ENCODE measurements at places on chromosomes 12 and 14.
A peak's percentile ranks its signal among the peaks of the same experiment; 100 is the strongest.

- peak; percentile 75 for DNase-seq
Observed at GRCh38 chr12:100154474-100155247, 12.0 kb upstream of the BLTP3B start.

DNA sequence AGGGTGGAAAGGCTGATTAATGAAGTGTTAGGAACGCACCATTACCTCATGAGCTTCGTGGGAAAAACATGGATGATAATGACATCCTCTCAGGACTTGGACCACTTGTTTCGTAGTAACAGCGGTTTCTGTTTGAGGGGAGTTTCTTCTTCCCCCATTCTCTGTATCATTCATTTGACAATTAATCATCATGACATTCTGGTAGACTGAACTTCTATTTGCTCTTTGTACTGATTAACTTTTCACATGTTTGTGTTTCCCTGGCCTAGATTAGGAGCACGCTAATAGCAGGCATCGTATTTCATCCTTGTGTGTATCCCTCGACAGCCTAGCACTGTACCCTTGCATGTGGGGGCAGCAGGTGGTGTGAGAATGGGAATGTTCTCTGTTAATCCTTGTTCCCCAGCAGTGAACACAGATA is 8.0 kb downstream of the LRRC74A start:
- DNase-seq = no peak

- no peak for DNase-seq
Observed at GRCh38 chr12:109613649-109614455, 40.3 kb downstream of the MVK start.

DNA sequence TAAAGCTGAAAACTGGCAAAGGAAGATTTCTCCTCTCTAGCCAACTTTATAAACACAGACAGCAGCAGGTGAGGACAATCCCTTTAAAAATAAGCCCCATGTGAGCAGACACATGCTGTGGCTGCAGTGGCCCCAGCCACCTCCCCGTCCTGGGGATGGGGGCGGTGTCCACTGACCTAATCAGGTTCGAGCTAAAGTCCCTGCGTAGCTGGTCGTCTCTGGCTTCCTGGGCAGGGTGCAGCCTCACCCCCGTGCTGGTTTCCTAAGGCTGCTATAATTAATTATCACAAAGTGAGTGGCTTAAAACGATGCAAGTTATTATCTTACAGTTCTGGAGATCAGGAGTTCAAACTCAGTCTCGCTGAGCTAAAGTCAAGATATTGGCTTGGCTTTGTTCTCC is 1.0 kb downstream of the BDKRB1 start:
- no peak for DNase-seq

- DNase-seq = no peak
Observed at GRCh38 chr12:14390870-14391530, 25.5 kb downstream of the ATF7IP start.

DNA sequence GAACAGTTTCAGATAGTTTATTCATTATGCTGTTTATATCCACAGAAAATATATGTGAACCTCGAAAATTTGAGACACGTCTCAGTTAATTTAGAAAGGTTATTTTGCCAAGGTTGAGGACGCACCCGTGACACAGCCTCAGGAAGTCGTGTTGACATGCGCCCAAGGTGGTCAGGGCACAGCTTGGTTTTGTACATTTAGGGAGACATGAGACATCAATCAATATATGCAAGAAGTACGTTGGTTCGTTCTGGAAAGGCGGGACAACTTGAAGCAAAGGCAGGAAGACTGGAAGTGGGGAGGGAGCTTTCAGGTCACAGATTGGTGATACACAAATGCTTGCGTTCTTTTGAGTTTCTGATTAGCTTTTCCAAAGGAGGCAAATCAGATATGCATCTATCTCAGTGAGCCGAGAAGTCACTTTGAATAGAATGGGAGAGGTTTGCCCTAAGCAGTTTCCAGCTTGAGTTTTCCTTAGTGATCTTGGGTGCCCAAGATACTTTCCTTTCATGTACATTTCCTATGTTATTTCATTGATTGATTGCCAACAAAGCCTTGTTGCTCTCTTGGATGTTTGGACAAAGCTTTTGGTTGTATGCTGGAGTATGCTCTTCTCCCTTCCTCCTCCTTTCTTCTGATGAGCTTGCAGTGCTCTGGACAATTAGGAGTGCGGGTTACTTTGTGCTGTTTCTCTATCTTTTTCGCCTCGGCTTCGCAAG is 3.2 kb downstream of the SNAPC1 start:
- no peak for DNase-seq

DNA sequence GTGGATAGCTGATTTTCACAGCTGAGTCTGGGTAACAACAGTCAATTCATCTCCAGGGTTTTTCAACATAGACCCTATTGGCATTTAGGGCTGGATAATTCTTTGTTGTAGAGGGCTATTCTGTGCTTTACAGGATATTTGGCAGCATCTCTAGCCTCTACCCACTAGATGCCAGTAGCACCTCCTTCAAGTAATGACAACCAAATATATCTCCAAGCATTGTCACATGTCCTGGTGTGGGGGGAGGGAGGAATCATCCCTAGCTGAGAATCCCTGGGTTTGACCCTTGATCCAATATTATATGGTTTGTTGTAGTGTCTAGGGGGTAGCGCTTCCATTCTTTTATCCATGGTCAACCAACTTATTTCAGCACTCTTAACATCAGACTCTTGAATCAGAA is 157.2 kb downstream of the ANO4 start:
- DNase-seq = no peak

DNA sequence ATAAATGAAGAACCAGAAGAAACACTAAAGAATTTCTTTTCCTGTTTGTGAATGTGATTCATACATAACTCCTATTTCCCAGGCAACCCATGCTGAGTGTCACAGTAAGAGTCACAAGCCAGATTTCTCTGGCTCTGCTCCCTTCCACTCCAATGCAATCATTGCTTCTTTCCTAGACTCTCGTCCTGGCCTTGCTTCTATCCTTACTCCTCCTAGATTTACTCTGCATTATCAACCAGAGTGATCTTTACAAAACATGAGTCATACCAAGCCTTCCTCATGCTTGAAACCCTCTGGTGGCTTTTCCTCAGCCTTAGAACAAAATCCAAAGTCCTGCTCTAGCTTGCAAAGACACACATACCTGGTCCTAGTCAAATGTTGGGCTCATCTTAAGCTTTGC is 13.3 kb downstream of the IL22 start:
- peak; percentile 84 for DNase-seq

DNA sequence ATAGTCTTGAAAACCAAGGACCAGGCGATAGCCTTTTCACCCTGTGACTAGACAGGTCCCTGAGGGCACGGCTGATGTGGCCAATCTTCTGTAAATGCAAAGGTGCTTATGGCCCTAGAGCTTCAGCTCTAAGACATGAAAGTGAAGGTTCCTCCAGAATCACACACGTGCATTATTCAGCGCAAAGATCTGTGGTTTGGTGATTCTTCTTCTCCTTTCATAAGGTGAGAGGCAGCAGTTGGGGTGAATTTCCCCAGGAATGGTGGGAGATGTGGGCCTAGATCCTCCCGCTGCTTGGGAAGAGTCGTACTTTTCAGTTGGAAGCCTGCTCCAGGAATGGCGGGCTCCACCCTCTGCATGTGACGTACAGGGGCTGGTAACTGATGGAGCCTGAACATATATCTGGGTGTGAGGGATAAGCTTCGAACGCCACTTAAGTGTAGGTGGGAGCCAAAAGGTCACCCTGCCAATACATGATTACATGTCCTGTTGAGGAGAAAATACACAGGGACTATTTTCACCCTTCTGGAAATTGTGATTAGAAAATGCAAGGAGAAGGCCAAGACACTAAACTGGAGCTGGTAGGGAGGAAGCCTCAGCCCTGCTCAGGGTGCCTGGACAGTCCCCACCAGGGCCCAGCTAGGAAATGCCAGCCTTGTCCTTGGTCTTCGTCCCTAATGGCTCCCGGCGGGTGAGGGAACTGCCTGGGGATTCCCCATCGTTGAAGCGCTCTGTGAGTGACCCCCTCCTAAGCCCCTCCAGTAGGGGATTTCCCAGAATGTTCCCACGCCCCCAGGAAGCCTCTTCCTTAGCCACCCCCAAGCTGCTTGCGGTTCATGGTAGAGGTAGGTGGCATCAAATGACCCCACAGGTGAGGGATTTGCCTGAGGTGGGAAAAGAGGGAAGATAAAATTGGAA is 17.6 kb downstream of the BATF start:
- DNase-seq = no peak

DNA sequence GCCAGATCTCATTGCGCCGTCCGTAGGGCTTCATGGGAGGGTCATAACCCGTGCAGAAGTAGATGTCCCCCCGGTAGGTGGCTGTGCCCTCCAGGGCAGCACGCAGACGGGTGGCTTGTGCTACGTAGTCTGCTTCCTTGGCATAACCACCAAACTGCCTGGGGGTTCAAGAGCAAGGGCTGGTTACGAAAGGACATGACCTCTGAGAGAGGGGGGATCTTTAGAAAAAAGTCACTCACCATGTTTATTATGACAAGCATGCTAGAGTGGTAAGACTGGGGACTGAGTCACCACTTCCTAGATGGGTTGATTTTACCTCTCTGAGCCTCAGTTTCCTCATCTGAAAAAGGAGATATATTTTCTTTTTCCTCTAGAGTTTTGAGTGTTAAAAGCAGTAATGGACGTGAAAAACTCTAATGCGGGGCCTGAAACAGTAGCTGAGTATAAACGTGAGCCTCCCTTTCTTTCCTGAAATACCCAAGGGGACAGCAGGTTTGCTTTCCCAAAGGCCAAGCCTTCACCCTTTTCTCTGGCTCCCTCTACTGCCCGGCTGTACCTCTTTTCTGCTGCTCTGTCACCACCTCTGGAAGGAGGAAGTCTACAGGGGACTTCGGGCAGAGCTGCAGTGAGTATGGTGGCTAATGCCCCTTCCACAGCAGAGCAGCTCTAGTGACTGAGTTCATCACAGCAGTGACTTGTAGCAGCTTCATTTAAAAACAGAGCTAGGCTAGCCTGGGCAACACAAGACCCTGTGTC is 23.5 kb upstream of the GPRC5D start:
- peak; percentile 63 for DNase-seq

GRCh38 chr14:67618617-67619063 is 1.1 kb upstream of the ARG2 start:
- DNase-seq = peak; percentile 94

GRCh38 chr12:19369691-19370148 is 69.6 kb upstream of the AEBP2 start:
- DNase-seq = peak; percentile 80

DNA sequence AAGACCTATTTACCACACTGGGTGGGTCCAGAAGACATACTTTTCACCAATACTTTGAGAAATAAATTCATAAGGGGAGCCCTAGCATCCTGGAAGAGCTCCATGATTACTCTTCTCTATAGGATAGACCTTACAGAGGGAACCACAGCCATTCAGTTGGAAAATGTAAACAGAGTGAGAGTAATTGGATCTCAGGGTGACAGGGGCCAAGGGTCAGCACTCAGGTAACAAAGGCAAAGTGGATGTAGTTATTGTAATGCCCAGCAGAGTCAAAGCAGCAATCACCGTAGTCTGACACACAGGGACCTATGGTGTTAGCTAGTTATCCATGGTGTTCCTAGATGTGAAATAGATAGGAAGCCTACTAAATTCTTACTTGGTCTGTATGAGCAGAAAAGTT is 10.8 kb upstream of the GTF2A1 start:
- no peak for DNase-seq

- no peak for DNase-seq
Observed at GRCh38 chr14:73438993-73439392, 19.4 kb downstream of the NUMB start.

- DNase-seq = no peak
Observed at GRCh38 chr12:71536939-71537622, 97.5 kb downstream of the LGR5 start.

GRCh38 chr12:30896461-30896860 is 30.1 kb upstream of the TSPAN11 start:
- peak; percentile 78 for DNase-seq

Data from adipocyte (in vitro differentiated cells).